ENCODE measurements at places on chromosomes 2 and 18.

DNA sequence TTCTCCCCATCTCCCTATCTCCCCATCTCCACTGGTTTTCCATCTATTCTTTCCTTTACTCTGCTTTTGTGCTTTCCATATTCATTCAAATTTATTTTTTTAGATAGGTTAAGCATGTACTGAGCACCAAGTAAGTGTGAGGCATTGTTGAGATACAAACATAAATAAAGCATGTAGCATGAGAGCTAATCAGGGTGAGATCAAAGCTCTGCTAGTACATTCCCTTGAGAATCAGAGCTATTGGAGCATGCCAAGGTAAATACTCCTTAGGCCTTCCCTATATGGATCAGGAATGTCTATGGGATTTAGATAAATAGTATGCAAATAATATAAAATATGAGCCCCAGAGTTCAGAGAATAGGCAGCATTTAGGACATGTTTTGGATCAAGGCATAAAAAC, 25.3 kb downstream of the BABAM2 start:
- no peak for DNase-seq

DNA sequence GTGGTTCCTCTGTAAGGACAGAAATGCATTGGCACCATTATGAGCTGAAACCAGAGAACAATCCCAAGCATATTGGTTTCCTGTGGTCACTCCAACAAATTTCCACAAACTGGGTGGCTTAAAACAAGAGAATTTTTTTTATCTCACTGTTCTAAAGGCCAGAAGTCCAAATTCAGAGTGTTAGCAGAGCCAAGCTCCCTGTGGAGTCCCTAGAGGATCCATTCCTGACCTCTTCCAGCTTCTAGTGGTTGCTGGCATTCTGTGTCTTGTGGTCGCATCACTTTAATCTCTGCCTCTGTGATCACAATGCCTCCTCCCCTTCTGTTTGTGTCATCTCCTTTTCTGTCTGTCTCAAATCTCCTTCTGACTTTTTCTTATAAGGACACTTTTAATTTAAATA, 380.3 kb downstream of the NYAP2 start:
- no peak for DNase-seq

GRCh38 chr18:58098706-58099105, 54.7 kb downstream of the NEDD4L start:
- DNase-seq: no peak

- no peak for DNase-seq
Observed at GRCh38 chr2:234490271-234491091, 6.4 kb downstream of the ARL4C start.

DNA sequence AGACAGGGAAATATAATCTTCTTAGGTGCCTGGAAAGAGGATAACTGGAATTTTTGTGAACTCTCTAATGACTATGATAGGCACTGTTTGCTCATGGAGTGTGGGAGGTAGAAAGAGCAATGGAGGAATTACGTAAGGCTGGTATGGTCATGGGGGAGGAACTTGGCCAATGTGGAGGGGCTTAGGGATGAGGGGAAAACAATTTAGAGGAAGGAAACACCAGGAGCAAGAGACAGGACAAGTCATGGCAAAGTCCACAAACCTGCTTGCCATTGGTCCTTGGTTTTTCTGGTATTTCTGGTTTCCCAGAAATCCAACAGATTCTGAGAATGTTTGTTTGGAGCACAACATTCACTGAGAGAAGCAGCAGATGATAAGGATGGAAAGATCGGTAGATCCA, 274.2 kb downstream of the DYSF start:
- DNase-seq: no peak

DNA sequence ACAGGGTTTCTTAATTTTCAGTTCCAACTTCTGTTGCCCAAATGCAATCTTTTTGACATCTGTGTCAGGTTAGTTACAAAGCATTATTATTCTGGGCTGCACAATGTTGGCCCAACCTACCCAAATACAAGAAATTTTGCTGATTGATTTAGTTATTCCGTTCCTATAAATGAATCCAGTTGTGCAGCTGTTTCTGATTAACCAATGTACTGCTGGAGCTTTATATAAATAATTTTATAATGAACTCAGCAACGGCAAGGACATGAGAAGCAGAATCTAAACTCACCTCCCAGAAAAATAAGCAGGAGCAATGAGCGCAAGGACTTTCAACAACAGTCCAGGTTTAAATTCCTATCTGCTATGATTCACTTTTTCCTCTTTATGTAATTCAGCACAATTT, 76.3 kb upstream of the WIPF1 start:
- DNase-seq: no peak

DNA sequence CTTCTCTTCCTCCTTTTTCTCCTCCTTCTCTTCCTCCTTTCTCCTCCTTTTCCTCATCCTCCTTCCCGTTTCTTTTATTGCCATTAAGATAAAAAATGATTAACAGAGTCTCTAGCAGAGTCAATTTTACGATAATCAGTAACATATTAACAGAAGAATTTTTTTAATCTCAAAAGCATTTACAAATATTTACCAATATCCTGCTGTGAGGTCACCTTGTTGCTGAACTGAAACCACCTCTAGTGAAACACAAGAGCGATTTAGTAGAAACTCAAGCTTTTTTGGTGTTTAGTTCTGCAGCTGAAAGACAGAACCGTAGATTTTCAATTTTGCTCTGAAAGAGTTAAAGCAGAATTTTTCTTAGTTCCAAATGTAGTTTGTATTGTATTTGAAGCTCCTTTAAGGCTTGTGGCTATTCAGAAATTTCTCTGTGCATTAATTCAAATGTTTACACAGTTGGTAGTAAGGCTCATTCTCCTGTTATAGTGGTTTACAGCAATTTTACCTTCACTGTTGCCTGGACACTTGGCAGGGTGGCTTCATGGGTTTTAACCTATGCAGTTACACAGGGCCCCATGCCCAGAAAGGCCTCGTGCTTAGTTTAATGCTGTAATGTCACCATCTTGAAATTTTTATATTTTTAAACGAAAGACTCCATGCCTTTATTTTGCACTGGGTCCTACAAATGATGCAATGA, 1106.6 kb upstream of the FAM98A start:
- DNase-seq: no peak

GRCh38 chr2:60054571-60055340, 498.7 kb downstream of the BCL11A start:
- DNase-seq: no peak

- no peak for DNase-seq
Observed at GRCh38 chr2:189134485-189134884, 45.1 kb downstream of the COL5A2 start.

GRCh38 chr2:164710837-164711765, 89.8 kb upstream of the GRB14 start:
- no peak for DNase-seq

DNA sequence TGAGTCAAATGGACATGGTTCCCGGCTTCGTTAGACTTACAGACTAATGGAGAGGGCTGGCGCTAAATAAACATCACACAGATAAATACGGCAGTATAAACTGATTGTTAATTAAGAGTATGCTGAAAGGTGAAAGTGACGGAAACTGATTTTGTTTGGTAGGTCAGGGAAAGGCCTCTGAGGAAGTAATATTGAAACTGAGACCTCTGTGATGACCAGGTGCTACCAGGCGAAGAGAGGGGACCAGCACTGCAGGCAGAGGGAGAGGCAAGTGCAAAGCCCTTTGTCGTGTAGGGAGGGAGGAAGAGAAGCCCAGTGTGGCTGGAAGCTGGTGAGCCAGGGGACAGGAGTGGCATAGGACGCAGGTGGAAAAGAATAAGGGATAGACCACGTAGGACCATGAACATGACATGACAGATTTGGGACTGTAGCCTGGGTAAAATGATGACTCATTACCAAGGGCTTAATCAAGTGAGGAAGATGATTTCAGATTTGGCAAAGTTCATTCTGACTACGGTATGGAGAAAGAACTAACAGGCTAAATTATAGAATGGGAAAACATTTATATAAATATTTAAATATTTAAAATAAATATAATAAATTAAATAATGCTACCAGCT, 433.1 kb downstream of the NCKAP5 start:
- DNase-seq: no peak

GRCh38 chr2:173240083-173240482, 114.6 kb upstream of the CDCA7 start:
- no peak for DNase-seq

DNA sequence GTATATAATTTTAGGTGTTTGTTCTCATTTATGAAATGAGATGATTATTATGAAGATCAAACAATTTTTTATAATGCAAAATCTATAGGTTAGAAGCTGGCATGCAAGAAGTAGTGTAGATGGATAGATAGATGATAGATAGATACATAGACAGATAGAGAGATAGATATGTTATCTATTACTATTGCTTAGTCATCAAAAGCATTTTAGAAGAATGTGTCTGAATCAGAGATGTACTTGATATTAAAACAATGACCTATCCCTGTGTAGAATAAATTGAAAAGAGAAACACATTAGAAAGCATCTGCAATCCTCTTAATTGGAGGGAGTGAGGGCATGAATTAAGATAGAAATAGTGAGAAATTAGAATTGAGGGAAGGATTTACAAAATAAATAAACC, 436.2 kb upstream of the NXPH2 start:
- DNase-seq: no peak

- DNase-seq: no peak
Observed at GRCh38 chr2:166593403-166593802, 99.4 kb upstream of the SCN7A start.
